HL-60 (cell line): ENCODE measurements at places on chromosomes 7 and 10.

GRCh38 chr7:37666026-37666799 lies 17.4 kb upstream of the GPR141 start:
- peak; percentile 71 for DNase-seq

- peak; percentile 46 for DNase-seq
These were observed 100.0 kb downstream of the INPP5A start for GRCh38 chr10:132637477-132638129.

DNA sequence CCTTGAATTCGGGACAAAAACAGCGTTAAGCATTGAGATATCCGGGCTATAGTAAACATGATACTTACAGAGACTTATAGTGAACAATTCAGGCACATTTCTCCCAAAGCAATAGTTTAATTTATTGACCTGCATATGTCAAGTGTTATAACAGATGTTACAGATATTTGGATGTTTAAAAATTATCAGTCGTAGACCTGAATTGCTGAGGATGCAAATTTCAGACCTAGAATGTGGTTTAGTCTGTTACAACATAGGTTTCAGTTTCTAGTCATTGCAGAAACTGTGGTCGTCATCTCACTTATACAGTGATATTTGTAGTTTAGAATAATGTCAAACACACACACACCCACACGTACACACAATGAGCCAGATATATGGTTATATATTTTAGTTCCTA lies 85.2 kb downstream of the VTI1A start:
- no peak for DNase-seq

DNA sequence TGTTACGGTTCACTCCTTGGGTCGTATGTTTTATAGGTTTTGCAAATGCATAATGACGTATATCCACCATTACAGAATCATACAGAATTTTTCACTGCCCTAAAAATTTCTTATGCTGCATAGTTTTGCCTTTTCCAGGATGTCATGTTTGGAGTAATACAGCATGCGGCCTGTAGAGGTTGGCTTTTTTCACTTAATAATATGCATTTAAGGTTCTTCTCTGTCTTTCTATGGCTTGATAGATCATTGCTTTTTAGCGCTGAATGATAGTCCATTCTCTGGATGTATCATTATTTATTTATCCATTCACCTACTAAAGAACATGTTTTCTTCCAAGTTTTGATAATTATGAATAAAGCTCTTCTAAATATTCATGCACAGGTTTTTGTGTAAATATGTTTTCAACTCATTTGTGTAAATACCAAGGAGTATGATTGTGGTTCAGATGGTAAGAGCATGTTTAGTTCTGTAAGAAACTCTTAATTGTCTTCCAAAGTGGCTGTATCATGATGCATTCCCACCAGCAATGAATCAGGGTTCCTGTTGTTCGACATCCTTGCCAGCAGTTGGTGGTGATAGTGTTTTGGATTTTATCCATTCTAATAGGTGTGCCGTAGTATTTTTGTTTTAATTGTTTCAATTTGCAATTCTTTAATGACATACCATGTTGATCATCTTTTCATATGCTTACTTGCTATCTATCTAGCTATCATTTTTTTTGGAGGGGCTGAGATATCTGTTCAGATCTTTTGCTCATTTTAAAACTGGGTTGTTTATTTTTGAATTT lies 531.2 kb upstream of the GHITM start:
- DNase-seq = no peak

DNA sequence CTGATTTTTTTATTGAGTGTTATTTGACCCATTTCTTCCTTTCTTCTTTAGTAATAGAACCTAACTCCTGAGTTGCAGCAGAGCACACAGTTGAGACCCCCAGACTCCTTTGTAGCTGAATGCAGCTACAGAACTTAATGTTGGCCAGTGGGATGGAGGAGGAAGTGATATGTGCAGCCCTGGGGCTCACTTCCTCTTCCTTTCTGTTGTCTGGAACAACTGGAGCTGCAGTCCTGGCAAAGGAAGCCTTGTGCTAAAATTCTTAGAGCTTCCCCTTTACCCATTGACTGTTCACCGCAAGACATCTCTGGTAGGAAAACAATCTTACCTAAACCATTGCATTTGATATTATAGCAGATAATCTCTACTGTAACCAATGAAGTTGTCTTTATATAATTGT lies 86.6 kb downstream of the ITGB8 start:
- peak; percentile 73 for DNase-seq

DNA sequence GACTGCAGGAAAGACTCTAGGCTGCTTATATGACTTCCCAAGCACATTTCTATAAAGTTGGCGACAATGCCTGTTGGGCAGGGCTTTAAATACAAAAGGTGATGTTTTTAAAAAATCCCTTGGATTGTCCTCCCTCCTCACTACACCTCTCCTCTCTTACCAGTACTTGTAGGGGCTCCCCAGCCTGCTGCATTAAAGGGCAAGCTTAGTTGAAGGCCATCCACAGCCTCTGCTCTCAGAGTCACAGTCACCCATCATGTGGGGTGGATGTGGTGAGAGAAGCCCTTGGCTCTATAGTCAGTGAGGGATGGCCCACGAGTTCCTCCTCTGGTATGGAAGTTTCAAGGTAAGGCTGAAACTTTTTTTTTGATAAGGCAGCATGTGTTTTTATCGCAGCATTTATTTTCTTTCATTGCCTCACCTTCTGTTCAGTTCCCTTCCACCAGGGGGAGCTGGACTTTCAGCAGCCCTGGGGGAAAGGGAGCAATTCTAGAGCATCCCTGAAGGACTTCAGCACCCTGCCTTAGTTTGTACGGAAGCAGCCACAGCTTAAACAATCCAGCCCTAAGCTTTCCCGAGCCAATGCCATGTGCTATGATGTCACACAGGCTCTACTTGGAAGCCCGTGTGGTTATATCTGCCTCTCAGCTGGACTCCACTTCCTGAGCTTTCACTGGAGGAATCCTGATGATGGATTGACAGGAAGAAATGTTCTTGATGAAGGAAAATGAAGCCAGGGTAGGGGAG lies 131.9 kb downstream of the CALCR start:
- DNase-seq = no peak
